ENCODE measurements at places on chromosomes 12 and 14.

GRCh38 chr12:114397978-114398881, 7.7 kb downstream of the TBX5 start:
- no peak for DNase-seq

DNA sequence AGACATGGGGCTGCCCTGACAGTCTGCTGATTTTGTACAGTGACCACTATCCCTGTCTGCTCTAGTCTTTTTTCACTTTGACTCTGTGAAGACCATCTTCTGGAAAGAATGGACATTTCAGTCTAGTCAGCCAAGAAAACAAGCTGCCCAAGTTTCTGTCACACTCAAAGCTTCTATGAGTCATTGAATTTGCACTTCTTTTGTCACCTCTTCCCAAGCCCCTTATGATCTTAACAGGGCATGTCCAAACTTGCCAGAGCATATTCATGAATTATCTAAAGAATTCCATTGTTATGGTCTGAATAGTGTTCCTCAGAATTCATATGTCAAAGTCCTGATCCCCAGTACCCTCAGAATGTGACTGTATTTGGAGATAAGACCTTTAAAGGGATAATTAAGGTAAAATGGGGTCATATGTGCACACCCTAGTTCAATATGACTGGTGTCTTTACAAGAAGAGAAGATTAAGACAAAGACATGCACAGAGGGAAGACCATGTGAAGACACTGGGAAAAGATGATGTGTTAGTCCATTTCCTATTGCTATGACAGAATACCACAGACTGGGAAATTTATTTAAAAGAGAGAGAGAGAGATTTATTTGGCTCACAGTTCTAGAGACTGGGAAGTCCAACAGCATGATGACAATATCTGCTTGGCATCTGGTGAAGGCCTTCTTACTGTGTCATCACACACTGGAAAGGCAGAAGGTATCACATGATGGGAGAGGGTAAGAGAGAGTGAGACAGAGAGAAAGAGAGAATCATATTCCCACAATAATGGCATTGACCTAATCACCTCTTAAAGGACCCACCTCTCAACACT, 242.6 kb downstream of the BTG1 start:
- no peak for DNase-seq

- DNase-seq = no peak
These were observed 5.4 kb downstream of the SRSF5 start for GRCh38 chr14:69772082-69773017.

DNA sequence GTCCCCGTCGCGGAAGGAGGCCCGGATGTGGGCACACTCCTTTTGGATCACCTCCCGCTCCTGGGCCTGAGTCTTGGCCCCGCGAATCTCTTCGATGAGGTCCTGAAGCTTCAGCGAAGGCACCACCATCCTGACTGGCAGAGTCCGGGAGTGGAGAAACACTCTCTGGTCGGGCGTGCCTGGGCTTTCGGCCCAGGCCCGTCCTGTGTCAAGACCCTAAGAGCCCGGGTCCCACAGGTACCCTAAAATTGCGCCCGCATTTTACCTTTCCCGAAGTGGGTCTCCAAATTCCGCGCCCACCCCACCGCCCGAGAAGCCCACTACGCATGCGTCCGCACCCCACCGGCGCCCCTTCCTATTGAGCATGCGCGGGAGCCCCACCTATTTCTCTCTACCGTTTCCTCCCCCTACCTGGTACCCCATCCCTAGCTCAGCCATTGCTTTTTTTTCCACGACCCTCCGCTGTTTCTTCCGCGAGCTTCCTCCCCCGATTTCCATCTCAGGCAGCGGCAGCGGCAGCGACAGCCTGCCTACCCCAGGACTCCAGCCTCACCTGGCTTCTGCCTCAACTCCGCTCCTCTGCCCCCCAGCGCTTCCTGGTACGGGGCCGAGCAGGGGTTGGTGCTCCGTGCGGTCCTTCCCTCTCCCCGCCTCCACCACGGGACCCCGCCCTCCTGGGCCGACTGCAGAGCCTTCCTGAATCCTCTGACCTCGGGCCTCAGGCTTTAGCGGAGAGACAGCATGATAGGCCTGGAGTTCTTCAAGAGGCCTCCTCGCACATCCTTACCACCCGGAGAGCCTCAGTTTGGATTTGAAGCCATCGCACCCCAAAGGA, at the start of gene AP1G2:
TSS of gene AP1G2 (minus strand) at position 606 of the 835 bp plus-strand sequence. CDS start at position 129, 477 bp downstream.
- DNase-seq = peak; percentile 83

DNA sequence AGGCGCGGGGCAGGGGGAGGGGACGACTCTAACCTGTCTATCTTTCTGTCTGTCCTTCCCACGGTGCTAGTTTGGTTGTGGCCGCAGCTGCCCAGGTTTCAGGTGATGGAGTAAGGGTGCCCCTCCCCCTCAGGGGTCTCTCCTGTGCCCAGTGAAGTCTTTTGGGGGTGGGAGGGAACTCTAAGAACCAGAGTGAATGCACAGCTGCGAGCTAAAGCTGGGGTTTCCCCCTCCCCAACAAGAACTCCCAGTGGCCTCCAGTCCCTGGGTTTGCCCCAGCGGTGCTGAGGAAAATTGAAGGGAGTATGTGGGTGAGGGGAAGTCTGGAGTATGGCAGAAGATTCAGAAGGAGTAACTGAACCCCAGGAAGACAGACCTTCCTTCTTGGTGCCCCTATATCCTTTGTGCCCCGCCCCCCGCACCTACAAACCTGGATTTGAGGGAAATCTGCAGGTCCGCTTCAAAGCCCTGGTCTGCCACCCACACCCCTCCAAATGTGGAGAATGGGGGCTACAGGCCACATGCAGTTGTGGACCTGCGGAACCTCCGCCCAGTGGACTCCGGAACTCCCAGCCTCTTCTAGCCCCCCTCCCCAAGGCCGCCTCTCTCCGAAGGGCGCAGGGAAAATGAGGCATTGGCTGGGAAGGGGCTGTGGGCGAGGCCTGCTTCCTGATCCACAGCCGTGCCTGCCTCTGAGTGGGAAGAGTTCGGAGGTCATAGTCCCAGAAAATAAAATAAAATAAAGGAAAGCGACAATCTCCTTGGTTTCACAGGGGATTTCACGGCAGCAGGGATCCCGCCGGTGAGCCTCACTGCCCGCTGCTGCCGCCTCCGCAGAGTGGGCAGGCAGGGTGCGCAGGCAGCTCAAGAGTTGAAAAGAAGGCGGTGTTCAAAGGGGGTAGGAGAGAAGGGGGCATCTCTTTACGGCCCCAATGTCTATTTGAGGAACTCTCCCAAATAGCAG, 3.4 kb upstream of the HOXC9 start:
- no peak for DNase-seq

- DNase-seq = no peak
These were observed 3.4 kb upstream of the RNASE8 start for GRCh38 chr14:21054123-21054767.

GRCh38 chr12:6667559-6668210, 4.8 kb upstream of the ING4 start:
- no peak for DNase-seq

GRCh38 chr14:90388437-90388836, 8.4 kb upstream of the CALM1 start:
- no peak for DNase-seq

- DNase-seq = no peak
These were observed 221.4 kb downstream of the RPS29 start for GRCh38 chr14:49364752-49365117.

DNA sequence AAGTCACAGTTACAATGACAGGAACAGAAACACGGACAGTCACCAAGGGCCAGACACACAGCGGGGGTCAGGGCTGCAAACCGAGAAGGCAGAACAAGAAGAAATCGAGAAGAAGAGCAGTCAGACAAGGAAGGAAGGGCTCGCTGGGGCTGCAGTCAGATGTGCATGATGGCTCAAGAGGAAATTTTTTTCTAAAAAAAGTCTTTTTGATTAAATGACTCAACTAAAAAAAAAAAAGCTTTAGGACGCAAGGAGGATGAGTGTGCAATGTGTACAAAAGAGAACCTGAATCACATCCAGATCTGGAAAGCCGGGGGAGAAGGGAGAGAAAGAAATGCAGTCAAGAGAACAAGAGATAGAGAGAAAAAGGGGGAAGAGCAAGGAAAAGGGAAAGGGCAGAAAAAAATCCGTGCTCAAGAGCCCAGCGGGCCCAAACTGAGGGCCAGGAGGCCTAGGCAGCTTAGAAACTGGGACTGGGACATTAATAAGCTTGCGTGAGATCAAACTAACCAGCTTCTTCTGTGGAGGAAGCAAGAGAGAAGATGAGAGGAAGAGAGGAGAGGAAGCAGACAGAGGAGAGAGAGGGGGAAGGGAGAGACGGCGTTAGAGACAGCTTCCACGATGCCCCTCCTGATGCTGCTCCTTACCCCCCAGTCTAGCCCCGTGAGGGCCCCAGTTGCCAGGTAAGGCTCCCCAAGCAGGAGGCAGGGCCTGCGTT, 6.7 kb downstream of the IFFO1 start:
- no peak for DNase-seq

DNA sequence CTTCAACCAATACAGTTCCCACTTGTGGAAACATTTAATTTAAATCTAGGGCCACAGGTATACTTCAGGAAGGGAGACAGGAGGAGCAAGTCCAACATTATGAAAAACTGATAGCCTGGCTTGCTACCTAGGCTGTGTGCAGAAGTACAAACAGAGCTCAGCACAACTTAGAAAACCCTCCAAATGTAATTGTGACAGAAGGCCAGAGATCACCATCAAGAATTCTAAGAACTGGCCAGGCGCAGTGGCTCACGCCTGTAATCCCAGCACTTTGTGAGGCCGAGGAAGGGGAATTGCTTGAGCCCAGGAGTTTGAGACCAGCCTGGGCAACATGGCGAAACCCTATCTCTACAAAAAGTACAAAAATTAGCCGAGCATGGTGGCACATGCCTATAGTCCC, 14.1 kb downstream of the ATP2B1 start:
- DNase-seq = no peak

GRCh38 chr14:99918781-99919180, 125.6 kb downstream of the EML1 start:
- no peak for DNase-seq

GRCh38 chr12:64180951-64181350, 41.1 kb downstream of the KICS2 start:
- DNase-seq = no peak

GRCh38 chr12:60201891-60202290, 606.1 kb downstream of the SLC16A7 start:
- DNase-seq = no peak

DNA sequence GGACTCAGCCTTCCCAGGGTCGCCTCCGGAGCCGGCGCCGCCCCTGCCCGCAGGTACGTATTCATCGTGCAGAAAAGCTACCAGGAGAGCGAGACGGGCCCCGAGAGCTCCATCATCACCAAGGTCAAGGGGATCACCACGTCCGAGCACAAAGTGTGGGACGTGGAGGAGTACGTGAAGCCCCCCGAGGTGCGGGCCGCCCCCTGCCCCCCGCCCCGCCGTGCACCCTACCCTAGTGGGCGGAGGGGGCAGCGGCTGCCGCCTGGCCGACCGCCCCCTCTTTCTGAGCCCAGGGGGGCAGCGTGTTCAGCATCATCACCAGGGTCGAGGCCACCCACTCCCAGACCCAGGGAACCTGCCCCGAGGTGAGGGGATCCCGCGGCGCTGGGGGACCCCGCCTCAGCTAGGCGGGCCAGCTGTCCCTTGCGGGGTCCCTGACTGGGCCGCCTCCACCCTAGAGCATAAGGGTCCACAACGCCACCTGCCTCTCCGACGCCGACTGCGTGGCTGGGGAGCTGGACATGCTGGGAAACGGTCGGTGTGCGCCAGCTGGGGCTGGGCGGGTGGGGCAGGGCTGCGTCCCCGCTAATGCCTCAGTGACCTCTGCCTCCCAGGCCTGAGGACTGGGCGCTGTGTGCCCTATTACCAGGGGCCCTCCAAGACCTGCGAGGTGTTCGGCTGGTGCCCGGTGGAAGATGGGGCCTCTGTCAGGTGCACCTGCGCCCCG, 973 bp downstream of the P2RX2 start:
- no peak for DNase-seq

DNA sequence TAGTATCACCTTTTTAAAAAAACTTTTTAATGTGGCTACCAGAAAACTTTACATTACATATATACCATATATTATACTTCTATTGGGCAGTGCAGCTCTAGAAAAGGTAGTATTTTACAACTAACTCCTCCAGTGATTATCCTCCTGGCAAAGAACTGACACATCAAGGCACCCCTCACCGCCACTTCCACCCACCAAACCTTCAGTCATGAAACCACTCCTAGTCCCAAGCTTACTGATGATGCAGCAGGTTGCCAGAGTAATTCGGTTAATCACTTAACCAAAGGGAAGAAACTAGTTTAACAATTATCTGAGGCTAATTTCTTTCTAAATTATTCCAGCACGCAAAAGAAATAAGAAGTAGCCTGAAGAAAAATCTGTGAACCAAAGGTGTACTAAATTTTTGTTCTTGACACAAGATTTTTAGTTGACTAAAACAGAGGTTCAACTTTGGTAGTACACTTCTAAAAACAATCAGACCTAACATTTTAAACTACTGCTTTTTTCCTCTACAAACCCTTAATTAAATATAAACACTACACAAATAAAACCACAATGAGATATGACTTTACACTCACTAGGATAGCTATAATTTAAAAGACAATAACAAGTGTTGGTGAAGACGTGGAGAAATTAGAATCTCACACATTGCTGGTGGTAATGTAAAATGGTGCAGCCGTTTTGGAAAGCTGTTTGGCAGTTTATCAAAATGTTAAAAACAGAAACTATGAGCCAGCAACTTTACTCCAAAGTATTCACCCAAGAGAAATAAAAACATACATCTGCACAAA, 16.7 kb downstream of the SPPL3 start:
- DNase-seq = no peak

DNA sequence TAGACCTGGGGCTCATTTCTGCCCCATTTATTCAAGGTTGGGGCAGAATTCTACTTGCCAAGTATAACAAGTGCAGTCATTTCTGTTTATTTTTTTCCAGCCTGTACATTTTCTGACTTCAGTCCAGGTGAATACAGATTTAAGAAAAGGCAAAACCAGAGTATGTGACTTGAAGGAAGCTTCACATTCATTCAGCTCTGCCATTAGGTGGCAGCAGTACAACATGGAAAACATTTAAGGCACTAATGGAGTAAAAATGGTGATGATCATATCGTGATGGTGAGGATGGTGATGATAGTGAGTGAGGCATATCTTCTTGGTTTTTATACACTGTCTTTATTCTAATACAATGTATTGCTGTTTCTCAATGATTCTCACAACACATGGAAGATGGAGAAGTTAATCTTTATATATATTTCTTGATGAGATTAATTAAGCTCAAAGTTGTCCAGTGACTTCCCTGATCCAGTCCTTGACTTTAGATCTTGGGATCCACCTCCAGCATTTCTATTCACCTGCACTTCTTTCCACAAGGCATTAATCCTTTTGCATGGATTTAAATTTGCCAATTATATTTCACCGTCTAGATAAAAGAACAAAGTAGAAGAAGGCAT, 176.7 kb upstream of the SEL1L start:
- DNase-seq = no peak

DNA sequence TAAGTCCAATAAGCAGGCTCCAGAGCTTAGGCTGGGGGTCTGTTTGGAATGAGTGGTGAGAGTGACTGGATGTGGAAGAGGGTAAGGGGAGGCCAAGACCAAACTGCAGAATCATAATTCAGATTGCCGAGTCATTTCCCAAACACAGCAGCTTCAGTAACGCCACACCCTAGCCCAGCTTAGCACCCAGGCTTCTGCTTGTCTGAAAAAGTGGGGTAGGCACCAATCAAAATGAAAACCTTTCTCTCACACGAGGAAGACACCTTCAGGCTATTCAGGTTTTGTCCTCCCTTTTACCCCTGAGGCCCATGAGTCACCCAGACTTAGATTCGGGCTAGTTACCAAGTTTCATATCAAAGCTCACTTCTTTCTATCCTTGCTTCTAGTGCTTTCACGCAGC, 306.1 kb downstream of the DAD1 start:
- DNase-seq = no peak

Measured in central memory CD4-positive, alpha-beta T cell (primary cell).